ENCODE measurements at places on chromosomes 3 and 15.

DNA sequence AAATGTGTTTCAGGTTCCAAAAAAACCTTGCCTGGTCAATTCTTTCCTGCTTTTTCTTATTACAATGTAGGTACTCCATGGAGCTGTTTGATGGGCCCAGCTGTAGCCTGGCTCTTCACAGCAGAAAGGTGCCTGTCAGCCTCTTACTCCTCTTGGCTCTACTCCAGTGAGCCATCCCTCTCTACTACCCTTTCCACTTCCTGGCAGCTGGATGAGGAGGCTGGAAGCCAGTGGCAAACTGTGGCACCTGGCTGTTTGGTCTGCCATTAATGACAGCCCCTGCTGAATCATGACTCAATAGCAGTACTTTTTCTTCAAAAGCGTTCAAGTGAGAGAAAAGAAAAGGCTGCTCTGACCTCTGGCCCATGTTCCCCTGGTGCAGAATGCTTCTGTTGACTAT lies 618.1 kb downstream of the PYDC2 start:
- DNase-seq: no peak

- no peak for DNase-seq
These were observed 14.2 kb downstream of the NR1D2 start for GRCh38 chr3:23959135-23959900.

GRCh38 chr3:43331381-43331780 lies 45.0 kb downstream of the SNRK start:
- no peak for DNase-seq

DNA sequence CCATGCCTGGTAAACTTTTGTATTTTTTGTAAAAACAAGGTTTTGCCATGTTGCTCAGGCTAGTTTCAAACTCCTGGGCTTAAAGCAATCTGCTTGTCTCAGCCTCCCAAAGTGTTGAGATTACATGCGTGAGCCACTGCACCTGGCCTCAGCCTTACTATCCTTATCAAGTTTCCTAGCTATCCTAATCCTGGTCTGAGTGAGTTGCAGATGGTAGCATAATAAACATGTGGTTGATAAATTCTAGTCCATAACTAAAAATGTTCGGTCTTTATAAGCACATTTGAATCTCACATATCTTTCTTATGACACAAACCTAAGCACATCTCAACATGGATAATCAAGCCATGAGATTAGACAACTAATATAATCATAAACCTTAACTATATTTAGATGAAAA lies 18.5 kb downstream of the NPHP3 start:
- DNase-seq: no peak

DNA sequence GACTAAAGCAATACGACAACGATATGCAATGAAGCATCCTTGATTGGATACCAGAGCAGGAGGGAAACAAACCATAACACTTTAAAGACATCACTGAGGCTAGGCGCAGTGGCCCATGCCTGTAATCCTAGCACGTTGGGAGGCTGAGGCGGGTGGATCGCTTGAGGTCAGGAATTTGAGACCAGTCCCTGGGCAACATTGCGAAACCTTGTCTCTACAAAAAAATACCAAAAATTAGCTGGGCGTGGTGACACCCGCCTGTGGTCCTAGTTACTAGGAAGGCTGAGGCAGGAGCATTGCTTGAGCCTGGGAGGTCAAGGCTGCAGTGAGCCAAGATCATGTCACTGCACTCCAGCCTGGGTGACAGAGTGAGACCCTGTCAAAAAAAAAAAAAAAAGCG lies 33.9 kb upstream of the BHLHE40 start:
- DNase-seq: no peak

- DNase-seq: no peak
These were observed 75.1 kb downstream of the ATP10A start for GRCh38 chr15:25787855-25788520.

- DNase-seq: no peak
These were observed 251.7 kb downstream of the GRM7 start for GRCh38 chr3:7112523-7113056.

GRCh38 chr3:53163444-53164387 lies 2.7 kb downstream of the PRKCD start:
- DNase-seq: peak; percentile 47

DNA sequence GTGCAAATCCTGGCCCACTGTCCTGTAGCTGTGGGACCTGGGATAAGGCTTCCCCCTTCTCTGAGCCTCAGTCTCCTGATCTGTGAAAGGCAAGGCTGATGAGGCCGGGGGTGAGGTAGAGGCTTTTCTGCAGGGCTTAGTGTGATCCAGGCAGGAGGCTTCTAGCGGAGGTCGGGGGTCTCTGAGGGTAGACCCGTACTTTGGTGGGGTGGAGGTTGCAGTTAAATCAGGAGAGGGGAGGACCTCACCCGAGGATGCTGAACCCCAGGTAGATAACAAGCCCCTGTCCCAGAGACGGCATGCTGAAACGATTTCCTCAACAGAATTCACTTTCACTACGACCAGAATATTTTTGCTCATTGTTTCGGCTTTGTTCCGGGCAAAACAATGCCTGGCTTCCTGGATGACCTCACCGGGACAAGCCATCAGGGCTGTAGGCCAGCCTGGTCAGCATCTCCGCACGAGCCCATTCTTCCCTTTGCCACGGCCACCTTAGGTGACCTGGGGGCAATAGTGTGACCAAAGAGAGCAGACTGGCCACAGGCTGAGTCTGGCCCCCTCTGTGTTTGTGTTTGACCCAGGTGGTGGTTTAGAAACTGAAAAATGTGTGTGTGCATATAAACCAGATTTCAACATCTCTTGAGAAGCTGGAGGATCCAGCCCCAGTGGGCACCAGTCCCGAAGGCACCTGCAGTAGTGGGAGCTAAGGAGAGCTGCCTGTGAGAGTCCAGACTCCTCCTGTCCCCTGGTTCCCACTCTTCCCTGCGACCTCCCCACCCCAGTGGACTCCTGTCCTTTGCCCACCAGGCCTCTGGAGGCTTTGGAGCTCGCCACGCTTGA lies 33.0 kb downstream of the SLC6A6 start:
- DNase-seq: no peak

DNA sequence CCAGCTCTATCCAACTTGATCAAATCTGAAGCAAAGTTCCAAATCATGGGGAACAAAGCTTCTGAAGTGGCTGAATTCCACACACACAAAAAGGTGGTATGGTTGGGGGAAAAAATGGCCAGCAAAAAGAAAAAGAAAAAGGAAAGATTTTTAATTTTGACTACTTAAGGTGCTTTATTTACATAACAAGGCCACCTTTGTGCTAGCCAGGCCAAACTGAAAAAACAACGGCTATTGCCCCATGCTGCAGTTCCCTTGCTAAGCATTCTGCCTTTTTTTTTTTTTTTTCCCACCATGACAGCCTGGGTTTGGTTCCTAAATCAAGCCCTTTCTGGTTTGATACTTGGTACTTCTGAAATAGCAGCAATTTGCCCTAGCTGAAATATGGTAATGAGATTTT lies 66.5 kb upstream of the DAZL start:
- DNase-seq: no peak

DNA sequence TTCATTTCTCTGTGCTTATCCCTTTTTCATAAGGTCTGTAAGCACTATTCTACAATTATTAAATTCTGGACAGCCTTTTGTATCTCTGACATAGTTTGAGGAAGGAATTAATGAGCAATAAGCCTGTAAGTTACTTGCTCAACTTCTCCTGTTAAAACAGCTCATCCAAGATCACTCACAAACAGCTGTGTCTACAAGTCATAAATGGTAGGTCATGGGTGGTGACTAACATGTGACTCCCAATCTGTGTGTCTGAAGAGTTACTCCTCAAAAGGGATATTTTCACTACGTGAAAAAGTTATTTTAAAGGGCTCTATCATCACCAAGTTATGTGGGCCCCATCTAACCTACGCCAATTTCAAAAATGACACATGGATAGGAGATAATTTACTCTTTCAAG lies 145.2 kb upstream of the CBLB start:
- no peak for DNase-seq

DNA sequence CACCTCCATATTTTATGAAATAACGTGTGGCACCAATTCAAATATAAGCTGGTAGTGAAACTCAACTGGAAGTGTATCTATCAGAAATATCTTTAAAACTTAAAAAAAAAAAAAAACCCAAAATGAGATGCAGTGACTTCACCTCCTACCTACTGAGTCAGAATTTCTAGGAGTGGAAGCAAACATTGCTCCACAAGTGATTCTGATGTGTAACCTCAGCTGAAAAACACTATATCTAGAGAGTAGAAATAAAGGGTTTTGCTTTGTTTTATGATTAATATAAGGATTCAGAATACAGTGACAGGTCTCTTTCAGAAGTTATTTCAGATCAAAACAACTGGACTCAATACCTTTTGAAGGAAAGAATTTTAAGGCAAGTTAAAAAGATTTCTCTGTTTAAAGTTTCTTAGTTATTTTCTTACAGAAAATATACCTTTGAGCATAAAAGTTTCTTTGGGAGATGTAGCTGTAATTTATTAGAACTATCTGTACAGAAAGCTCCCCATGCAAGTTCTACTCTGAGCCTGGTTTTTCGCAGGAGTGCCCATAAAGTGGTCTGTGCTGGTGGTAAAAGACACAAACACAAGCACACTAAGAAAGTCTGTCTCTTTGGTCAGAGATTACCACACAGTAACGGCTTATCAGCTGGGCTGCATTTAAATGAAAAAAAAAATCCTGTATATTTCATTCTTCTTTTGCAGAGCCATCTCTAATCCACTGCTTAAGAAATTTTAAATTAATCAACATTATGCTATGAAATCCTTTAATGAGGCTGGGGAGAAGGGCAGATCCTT lies 59.9 kb upstream of the PPIB start:
- DNase-seq: peak; percentile 71

- no peak for DNase-seq
These were observed 168.4 kb upstream of the MLF1 start for GRCh38 chr3:158402590-158402989.

DNA sequence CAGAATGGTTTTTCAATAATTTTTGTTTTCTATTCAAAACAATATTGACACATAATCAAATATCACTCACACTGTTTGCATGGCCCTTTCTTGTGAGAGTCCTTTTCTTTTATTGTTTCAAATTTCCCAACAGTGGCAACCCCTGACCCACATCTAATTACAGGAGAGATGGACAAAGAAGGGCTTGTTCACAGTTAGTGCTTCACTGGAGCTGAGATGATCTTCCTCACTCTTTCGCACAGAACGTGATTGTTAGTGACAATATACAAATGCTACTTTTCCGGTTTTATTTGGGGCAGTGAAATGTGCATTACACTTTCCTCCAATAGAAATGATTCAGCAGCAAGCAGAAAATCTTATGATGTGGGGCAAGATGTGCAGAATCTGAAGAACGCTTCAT lies 38.6 kb upstream of the TTC14 start:
- no peak for DNase-seq

GRCh38 chr3:42080453-42080872 lies 10.7 kb upstream of the TRAK1 start:
- peak; percentile 52 for DNase-seq

GRCh38 chr3:16073203-16073602 lies 101.3 kb upstream of the GALNT15 start:
- DNase-seq: no peak

- DNase-seq: no peak
These were observed 631.7 kb upstream of the CCDC54 start for GRCh38 chr3:106745344-106746168.

DNA sequence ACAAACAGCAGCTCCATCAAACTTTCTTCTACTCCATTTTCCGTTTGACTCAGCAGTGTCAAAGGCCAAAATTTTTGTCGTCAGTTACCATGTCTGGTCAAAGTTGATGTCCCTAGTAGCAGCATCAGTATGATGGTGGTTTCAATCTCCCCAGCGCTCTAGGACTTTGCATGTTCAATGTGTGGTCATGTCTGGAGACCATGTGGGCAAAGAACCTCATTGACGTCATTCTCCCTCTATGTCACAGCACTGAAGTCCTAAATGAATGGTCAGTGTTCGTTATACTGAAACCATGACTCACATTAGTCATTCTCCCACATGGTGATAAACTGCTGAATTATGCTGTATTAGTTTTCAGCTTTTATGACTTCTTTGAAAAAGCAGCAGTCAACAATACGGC lies 23.2 kb downstream of the SHC4 start:
- DNase-seq: no peak

GRCh38 chr3:50862221-50862620 lies 187.5 kb downstream of the DOCK3 start:
- DNase-seq: peak; percentile 4

DNA sequence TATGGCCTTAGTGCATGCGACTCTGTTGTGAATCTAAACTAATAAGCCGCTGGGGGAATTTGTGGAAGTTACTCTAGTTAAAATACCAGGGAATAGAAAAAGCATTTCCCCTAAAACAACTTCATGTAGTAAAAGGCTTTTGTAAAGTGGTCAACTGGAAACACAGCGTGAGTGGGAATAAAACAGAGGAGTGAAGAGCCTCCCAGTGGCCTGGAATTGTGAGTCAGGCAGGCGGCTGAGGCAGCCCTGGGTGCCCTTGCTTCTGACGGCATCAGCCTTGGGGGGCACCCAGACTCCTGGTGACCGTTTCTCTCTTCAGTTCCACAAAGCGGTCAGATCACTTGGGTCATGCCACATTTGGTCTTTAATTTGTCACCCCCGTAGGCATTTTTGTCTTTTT lies 108.4 kb downstream of the GHSR start:
- DNase-seq: no peak

GRCh38 chr15:49415638-49416037 lies 7.4 kb upstream of the FGF7 start:
- no peak for DNase-seq

- peak; percentile 29 for DNase-seq
These were observed 9.1 kb downstream of the ZFAND6 start for GRCh38 chr15:80068578-80068977.

GRCh38 chr3:71310359-71310979 lies 273.1 kb downstream of the FOXP1 start:
- DNase-seq: peak; percentile 59

- DNase-seq: no peak
These were observed 10.4 kb upstream of the BRPF1 start for GRCh38 chr3:9721015-9721699.

- DNase-seq: peak; percentile 85
These were observed 26.7 kb downstream of the MELTF start for GRCh38 chr3:197002701-197003454.

GRCh38 chr15:40445421-40445922 lies 4.7 kb downstream of the BAHD1 start:
- no peak for DNase-seq

DNA sequence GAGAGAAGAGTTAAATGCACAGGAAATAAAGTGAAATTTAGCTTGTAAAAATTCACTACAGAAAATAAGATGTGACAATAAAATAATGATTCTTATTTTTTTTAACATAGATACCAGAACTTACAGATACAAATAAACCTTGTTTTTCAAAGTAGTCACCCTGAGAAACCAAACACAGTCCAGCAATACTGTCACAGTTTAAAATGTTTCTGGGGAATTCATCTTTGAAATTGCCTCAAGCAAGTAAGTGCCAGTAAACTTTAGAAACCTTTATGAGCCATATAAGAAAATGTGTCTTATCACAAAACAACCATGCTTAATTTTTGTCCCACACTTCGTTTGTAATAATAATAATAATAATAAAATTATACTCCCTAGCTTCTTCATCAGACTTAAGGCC lies 19.9 kb downstream of the SHOX2 start:
- DNase-seq: no peak

DNA sequence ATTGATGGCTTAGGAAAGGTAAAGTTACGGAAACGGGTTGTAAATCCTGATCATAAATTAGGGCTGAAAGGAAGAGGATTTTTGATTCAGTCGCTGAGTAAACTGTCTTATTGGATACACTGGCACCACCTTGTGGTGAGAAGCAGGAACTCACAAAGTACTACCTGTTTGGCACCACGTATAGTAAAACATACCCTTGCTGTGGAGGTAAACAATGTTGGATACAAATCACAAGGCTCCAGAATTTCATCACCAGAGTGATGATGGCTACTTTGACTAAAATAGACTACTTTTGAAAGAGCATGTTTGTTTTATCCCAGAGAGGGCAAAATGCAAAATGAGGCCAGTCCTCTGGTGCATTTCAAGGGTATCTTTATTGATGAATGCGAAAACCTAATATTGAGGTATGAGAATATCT lies 216.9 kb downstream of the IGSF11 start:
- DNase-seq: peak; percentile 77
